ENCODE measurements at places on chromosomes 12 and 14.

DNA sequence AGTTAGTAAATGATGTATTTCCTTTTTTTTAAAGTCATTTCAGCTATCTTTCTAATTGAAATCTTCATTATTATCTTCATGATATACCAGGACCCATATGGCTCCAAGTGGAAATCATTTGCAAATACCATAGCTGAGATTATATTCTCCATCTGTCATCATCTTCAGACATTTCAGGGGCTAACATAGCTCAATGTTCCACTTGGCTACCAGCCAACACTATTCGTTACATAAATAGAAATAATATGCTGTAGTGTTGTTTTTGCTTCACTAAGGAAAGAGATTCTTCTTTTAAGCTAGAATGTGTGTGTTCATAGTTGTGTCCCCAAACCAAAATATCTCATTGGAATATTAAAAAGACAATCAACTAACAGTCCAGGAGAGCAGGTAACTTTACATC, 225.1 kb downstream of the DIO2 start:
- DNase-seq, result no peak

GRCh38 chr12:128806573-128806972, 17.2 kb downstream of the SLC15A4 start:
- DNase-seq, result no peak

- DNase-seq, result no peak
Measured at GRCh38 chr12:10891937-10892336, 7.9 kb upstream of the PRH1 start.

- no peak for DNase-seq
Measured at GRCh38 chr14:95184413-95184790, 27.1 kb upstream of the DICER1 start.

DNA sequence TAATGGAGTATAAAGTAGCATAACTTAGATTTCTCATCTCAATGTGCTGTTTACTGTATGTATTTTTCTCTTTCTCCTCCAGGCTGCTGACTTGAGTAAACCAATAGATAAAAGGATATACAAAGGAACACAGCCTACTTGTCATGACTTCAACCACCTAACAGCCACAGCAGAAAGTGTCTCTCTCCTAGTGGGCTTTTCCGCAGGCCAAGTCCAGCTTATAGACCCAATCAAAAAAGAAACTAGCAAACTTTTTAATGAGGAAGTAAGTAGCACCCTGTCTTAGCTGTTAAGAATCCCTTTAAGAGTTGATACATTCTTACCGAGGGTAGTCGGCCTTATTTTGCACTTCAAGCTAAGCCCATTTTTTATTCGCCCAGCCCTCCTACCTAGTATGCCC, 55.2 kb downstream of the WDR20 start:
- DNase-seq, result no peak

GRCh38 chr14:71471634-71472355, 460.4 kb upstream of the RGS6 start:
- DNase-seq, result no peak

GRCh38 chr14:103629503-103630121, 601 bp downstream of the KLC1 start:
- peak; percentile 29 for DNase-seq

GRCh38 chr14:104587641-104588040, 8.1 kb downstream of the C14orf180 start:
- DNase-seq, result no peak

DNA sequence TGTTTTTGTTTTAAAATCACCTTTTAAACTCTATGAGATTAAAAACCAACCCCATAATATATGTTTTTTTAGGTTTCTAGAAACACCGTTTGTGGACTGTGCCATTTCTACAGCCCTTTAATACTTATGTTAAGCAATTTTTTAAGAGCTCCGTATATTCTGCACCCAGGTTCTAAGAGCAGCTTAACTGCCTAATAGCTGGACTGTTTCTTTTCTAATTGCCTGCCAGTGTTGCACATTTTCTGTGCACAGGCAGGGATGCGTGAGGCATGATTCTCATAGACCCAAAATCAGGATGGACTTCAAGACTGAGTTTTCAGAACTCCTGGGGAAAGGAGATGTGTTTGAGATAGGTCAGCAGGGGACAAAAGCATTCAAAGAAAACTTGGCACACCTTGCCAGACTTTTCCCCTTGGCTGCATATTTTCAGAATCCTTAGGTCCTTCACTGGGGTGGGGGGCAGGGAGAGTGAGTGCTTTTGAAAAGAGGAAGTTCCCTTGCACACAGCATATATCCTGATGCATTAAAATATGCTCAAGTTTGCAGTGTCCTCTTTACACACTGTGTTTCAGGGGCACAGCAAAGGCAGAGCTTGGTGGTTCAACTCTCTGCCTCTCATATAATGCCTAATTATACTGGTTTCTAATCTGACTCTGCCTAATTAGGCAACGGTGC, 27.9 kb downstream of the TMEM30B start:
- DNase-seq, result no peak

DNA sequence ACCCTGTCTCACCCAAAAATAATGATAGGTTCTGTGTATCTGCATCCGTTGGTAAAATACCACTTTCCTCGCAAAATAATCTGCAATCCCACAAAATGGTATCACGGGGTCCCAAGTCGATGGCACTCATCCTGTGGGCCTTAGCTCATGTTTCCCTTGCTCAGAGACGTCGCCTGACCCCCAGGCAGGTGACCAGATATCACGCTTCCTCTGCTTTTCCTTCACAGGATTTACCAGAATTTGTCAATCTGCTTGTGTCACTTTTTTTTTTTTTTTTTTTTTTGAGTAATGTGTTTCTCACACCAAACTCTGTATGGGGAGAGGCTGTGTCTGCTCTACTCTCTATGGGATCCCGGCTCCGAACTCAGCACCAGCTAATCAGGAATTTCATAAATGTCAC, 162.7 kb downstream of the PRKCH start:
- no peak for DNase-seq

All from globus pallidus (tissue), 1 donor.